ENCODE measurements at places on chromosomes 13 and 19.

DNA sequence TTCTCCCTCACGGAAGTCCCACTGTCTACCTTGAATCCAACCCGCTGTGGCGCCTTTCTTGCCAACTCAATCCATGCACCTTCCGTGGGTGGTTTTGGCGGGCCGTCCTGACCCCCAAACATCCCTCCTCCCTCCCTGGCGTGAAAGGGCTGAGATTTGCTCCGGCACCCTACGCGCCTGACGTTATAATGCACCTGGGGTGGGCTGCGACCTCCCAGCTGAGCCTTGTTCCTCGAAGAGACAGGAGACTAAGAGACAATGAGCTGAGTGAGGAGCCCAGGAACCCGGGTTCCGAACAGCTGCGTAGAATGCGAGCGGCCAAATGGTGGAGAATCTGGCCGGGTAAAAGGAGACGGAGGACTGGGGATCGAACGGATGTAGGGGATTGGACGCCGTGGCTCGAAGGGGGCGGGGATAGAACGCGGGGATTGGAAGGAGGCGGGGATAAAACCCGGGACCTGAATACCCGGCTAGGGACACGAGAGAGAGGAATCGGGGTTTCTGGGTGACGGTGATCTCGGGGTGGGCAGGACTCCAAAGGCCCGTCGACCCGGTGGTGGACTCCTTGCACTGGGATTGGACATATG is at the start of gene CPT1C:
Gene CPT1C, plus strand, starts transcription at position 461 of the 587 bp plus-strand sequence. CDS start 1,137 bp downstream, outside the sequence.
- DNase-seq, result peak; percentile 64

DNA sequence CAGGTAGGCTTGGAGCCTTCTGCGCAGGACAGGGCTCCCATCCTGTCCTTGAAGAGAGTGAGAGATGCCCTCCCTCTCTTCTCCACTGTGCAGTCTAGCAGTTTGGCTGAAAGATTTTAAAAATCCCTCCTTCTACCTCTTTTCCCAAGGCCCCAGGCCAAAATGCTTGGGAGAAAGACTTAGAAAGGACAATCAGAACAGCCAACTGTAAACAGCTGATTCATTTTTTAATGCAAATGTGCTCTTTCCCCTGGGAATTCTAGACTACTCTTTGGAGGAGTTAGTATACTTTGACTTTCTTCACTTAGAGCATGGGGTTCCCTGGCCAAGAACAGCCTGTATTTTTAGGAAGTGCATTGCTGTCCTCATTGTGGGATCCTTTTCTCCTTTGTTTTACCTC is 398.9 kb downstream of the GPC6 start:
- no peak for DNase-seq

GRCh38 chr13:46593398-46593797 is 40.4 kb downstream of the LRCH1 start:
- no peak for DNase-seq

DNA sequence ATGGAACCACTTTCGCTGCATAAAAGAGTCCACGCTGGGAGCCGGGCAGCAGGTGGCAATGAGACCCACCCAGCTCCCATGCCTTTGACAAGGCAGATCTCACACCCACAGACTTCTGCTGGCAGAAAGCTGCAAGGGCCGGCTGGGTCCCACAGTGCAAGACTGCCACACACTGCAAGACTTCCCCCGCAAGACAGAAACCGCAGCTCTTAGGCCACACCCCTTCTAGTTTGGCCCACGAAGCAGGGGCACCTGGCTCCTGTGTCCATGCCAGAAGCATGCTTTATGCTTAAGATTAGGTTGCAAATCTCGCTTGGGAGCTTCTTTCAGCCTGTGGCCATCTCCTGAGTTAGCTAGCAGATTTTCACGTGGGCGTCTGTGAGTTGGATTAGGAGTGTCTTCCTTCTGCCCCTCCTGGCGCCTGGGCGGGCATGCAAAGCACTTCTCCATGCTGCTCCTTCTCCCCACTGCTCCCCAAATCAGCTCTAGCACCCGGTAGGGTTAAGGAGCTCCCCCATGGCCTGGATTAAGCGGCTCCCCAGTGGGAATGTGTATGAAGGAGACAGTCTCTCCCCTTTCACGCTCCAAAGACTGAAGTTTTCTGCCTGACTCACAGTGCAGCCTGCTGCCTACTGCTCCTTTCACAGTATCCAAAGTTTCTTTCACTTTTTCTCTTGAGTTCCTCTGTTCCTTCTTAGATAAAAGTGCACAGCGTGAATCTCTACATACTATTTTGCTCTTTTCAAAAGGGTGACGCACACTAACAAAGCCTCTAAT is 17.7 kb downstream of the GPC6 start:
- no peak for DNase-seq

GRCh38 chr19:33193865-33194362 is at the start of gene LRP3:
Gene LRP3 (plus strand): TSS chr19:33194330. CDS start chr19:33194786, 456 bp downstream.
- peak; percentile 34 for DNase-seq

DNA sequence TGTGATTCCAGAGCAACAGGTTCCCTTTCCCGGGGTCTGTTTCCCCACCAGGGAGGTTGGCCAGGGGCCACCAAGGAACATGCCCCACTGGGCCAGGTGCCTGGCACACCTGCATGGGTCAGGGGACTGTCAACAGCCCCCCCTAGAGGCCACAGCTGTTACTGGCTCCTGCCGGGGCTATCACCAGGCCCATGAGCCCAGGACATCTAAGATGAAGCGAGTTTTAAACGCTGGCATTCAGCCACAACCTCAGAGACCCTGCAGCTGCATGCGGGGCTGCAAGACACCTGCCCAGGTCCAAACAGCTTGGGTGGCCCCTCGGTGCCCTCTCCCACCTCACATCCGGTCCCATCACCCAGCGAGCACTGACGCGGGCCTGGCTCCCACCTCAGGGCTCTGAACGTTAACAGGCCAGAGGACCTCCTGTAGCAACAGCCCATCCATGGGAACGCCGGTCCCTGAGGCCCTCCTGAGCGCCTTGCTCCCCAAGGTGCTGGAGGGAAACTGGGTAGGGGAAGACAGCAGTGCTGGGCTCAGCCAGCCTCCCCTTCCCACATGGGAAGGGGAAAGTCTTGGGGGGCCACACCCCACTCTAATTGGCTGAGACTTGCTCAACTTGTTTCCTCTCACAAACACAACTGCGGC is 12.0 kb downstream of the KHSRP start:
- peak; percentile 60 for DNase-seq

- no peak for DNase-seq
Measured at GRCh38 chr13:41064493-41064892, 3.2 kb downstream of the WBP4 start.

DNA sequence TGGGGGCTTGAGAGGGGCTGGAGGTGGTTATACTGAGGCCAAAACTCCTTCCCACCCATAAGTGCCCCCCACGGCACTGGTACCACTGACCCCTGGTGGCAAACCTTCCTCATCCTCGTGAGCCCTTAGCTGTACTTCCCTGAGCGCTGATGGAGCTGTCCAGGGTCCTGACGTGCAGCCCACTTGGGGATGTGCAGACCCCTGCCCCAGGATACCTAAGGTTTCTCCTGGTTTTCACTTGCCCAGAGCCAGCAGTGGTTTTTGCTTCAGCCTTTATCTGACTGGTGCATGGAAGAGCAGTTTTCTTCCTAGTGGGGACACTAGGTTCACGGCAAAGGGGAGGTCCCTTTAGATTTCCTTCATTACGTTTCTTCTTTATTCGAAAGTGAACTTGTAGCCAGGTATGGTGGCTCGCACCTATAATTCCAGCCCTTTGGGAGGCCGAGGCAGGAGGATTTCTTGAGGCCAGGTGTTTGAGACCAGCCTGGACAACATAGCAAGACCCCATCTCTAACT is 28.7 kb upstream of the KCTD15 start:
- peak; percentile 63 for DNase-seq

DNA sequence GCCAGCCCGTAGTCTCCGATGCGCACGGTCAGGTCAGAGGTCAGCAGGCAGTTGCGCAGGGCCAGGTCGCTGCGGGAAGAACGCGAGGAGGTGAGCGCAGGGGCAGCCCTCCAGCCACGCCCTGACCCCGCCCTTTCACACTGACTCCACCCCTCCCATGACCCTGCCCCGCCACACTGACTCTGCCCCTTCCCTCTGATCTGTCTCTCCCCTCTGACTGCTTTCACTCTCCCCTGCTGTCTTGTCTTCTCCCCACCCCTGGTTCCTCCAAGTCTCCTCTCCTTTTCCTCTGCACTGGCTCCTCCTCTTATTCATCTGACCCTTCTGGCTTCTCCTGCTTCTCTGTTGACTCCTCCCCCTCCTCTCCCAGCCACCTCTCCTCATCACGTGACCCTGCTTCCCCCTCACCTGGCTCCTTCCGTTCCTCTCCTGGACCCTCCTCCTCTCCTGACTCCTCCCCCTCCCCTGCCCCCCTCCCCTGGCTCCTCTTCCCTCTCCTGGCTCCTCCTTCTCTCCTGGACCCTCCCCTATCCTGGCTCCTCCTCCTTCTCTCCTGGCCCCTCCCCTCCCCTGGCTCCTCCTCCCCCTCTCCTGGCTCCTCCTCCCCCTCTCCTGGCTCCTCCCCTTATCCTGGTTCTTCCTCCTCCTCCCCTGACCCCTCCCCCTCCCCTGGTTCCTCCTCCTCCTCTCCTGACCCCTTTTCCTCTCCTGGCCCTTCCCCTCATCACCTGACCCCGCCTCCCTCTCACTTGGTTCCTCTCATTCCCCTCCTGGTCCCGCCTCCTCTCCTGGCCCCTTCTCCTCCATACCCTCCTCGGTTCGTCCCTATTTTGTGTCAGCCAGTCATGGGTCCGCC is 9.9 kb downstream of the LMTK3 start:
- peak; percentile 85 for DNase-seq

DNA sequence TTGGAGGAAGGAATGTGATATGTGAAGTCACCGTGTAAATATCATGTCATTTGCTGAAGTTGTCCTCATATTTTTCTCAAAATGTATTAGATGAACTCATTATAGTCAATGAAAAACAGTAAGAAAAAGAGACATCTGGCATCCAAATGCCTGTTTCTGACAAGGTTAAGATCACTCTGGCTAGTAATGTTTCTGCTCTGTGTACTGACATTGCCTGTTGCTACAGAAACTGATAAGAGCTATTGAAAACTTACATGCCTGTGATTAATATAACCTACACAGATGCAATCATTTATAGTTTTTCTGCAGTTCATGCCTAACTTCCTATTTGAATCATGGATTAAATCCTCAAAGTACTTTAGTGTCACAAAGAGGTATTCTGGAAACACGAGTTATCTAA is 249.8 kb downstream of the NBEA start:
- no peak for DNase-seq

GRCh38 chr19:34484328-34484727 is 2.8 kb downstream of the WTIP start:
- DNase-seq, result no peak

DNA sequence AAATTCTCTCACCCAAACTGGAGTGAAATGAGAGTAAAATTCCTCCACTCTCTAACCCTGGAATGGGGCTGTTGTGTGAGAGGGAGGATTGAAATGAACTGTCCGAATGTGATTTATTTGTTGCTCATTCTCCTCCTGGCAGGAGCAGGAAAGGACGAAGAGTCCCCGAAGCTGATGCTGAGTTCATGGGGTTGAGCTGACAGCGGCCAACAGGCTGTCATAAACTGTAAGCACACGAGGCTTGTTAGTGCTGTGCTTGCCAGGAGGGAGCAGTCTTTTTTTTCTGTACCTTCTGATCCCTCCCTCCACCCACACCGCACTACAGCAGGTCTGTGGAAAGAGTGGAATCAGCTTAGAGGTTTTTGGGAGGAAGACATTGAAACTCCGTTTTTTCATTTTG is 33.1 kb upstream of the ZNF331 start:
- DNase-seq, result no peak

DNA sequence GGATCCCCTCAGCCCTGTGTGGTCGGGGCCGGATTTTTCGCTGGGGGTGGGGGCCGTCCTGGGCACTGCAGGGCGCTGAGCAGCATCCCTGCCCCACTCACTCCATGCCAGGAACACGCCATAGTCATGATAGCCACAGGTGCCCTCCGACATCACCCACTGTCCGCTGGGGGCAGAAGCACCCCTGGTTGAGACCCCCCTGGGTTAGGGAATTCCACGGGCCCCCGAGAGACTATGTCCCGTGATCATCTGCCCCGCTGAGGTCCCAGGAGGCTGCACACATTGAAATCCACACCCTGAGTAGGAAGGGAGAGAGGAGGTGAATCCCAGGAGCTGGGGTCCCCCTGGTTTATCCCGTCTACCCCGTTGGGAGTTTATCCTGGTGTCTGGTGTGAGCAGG is 16.2 kb downstream of the NCLN start:
- no peak for DNase-seq

- DNase-seq, result no peak
Measured at GRCh38 chr19:18776288-18776594, 14.9 kb downstream of the COMP start.

Data from hematopoietic multipotent progenitor cell treated with erythropoietin and hydrocortisone succinate and interleukin-3 and kit ligand, for 6 days (in vitro differentiated cells).